NCI-H510A (cell line): ENCODE measurements at places on chromosomes 5 and 9.

- DNase-seq: no peak
Observed at GRCh38 chr5:151755383-151755782, 3.0 kb downstream of the ATOX1 start.

GRCh38 chr5:108379722-108380530, 2.0 kb downstream of the FBXL17 start:
- no peak for DNase-seq

GRCh38 chr5:33282696-33283095, 158.1 kb upstream of the TARS1 start:
- no peak for DNase-seq

DNA sequence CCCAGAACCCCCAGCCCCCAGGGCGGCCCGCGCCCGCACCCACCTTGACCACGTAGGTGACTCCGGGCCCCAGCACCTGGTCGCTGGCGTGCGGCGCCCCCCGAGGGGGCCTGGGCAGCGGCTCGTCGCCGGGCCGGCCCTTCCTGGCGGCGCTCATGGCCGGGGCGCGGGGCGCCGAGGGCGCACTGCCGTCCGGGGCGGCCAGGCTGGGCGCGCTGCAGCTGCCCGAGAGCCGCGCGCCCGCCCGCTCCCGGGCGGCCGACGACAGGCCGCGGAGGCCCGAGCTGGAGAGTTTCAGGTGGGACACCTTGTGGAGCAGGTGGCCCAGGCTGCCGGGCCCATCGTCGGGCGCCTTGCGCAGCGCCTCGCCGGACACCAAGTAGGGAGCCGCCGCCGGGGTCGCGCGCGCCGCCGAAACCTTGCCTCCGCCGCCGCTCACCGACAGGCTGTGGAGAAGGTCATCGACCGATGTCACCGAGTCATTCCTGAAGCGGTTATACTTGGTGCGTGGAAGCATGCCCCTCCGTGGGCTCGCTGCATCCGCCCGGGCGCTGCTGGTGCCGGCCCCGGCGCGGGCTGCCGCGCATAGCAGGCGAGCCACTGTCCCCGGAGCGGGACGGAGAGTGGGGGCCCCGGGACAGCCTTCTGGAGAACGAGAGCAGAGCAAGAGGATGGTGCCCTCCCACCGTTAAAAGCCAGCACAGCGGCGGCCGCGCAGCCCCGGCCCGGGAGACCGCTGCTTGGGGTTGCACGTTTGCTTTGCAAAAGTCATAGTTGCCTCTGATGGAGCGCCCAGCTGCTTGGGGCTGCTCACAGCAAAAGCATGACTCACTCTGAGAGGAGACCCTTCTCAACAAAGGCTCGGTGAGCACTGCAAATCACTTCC, at the start of gene SHC3:
TSS of gene SHC3 (minus strand) at position 875 of the 886 bp plus-strand sequence. CDS start at position 517, 358 bp downstream.
- no peak for DNase-seq

GRCh38 chr9:109813303-109813702, 33.3 kb downstream of the PALM2AKAP2 start:
- DNase-seq: no peak

DNA sequence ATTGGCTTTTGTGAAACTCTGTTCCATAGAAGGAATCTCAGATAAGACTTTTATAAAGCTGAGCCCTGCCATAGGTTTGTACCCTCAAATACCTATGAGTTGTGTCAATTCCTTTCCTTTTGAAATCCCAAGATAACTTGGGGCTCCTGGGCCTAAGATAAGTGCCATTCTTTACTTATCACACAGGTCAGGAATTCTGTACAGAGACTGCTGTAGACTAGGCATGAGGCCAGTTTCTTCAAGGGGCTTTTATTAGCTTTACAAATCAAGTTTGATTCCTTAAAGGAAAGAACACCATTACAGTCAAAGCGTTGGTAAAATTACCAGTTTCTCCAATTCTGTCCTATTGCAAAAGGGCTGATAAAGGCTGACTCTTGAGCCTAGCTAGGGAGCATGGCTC, 39.2 kb downstream of the SHC3 start:
- no peak for DNase-seq

DNA sequence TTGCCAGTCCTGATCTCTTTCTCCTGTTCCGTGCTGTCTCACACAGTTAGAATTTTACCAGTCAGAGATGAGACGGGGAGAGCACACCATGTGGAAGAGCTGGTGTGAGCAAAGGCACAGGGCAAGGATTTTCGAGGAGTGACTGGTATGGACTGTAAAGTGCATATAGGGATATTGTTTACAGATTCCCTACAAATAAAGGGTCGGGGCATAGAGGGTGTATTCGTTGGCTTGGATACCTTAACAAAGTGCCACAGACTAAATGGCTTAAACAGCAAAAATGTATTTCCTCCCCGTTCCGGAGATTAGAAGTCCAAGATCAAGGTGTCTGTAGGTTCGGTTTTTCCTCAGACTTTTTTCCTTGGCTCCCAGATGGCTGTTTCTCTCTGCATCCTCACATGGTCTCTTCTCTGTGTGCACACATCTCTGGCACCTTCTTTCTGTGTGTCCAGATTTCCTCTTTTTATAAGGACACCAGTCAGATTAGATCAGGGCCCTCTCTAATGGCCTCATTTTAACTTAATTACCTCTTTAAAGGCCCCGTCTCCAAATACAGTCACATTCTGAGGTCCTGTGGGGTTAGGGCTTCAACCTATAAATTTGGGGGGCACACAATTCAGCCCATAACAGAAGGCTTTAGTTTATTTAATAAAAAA, 23.4 kb downstream of the CYFIP2 start:
- no peak for DNase-seq

- DNase-seq: no peak
Observed at GRCh38 chr5:51960617-51961121, 577.4 kb downstream of the ISL1 start.

DNA sequence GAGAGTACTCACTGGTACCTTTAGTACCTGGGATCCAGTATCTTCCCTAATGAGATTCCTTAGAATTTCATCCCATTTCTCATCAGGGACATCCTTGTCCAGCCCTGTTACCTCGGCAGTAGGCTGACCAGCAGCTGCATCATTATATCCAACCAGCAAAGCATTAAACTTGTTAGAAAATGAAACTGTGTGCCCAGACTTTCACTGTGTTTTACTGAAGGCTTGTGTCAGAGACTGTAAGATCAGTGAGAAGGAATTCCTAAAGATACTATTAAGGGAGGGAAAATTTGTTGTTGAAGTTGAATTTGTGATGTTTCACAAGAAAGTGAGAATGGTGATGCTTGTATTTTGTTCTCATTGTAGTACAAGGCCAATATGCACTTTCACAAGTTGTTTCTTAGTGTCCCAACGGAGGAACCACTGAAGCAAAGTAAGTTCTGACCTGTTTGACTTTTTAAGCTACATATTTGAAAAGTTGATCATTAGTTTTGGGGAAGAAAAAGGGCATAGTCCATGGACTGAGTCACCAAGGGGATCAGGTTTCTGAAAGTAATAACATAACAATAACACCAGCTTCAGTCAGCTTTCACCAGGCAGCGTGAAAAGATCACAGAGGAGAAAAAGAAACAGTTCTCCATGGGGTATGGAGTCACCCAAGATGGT, 48.8 kb downstream of the GRAMD2B start:
- DNase-seq: no peak

DNA sequence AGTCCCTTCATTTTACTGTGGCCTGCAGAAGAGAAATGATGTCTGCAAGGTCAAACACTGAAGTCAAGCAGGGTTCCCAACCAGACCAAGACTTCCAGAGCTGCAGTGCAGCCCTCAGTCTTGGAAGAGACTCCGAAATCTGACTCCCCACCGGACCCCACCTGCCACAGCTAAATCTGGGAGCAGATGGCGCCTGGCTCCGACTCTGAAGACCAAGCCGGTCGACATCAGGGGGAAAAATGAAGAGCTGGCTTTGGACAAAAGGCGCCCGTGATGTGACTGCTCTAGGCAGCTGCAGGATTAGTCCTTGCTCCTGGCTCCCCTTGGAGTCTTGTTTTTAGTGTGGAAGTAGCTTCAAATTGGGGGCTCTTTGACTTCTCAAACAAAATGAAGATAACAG, 72.4 kb upstream of the ZNF622 start:
- DNase-seq: no peak

DNA sequence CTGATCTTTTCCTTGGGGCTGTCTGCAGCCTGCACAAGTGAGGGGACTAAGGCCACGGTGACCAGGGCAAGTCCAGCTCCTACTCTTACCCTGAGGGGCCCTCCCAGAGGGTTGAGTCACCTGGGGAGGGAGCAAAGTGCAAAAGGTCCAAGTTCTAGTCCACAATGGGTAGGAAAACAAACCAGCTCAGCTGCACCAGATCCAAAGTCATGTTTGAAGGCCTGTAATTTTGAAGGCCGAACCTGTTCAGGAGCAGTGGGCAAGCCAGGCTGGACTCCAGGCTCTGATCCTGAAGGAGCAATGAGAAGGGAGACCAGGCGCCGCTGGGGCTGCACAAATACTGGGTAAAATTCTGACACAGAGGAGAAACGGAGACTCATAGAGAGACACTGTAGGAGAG, 15.8 kb upstream of the TCF7 start:
- DNase-seq: no peak

- no peak for DNase-seq
Observed at GRCh38 chr5:135236228-135236907, 162.7 kb downstream of the MACROH2A1 start.

- DNase-seq: no peak
Observed at GRCh38 chr5:82858151-82859025, 218.8 kb downstream of the TMEM167A start.

- no peak for DNase-seq
Observed at GRCh38 chr9:93634311-93635185, 58.2 kb downstream of the PHF2 start.

DNA sequence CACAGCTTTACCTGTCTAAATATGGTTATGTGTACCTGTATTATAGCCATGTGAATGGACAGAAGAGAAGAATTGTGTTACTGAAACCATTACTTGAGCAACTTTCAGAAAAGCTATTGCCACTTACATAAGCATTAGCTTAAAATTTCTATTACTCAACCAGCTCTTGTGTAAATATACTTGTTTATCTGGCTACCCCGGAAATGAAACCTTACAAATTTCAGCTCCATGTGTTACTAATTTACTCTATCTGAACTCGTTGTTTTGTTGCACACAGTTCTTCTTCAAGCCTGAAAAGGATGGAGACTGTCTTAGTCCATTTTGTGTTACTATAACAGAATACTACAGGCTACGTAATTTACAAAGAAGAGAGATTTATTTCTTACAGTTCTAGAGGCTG, 22.5 kb upstream of the ADAMTSL1 start:
- DNase-seq: no peak

DNA sequence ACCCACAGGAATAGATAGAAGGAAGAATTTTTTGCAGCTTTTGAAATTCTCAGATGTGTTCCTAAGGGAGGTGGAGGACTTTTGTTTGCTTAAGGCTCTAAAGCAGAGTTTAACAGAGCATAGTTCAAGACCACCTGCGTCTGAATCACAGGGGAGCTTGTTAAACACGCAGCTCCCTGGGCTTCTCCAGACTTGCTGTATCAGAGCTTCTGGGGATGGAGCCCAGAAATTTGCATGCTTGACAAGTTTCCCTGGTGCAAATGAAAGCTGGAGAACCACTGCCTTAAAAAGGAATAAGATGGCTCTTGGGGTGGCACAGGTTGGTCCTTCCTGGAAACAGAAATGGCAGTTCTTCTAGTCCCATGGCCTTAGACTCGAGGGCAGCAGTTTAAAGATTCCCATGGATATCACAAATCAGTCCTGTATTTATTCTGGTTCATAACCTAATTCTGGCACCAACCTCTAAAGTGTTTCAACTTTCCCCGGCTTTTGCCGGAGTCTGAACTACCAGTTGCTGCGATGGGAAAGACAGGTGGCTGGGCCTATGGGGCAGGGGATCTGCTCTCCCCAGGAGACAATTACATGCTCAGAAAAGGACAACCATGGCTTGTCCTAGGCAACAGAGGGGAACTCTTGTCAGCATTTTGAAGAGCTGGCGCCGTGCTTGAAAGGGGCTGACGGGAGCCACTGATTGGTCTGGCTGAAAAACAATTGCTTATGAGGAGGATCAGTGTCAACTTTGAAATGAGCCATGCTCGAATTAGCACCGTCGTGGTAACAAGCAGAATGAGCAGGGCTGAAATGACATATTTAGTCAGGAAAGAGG, 599.6 kb downstream of the CCDC171 start:
- no peak for DNase-seq

DNA sequence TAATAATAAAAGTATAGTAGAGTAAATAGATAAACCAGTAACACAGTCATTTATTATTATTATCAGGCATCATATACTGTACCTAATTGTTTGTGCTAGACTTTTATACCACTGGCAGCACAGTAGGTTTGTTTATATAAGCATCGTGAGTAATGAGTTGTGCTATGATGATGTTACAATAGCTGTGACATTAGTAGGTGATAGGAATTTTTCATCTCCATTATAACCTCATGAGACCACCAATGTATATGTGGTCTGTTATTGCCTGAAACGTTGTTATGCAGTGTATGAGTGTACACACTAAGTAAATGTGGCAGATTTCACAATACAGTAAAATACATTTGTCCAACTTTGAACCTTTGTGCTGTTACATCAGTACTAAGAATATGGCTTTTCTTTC, 72.7 kb upstream of the SPATA31D4 start:
- DNase-seq: no peak

- DNase-seq: no peak
Observed at GRCh38 chr9:129084087-129084486, 3.2 kb downstream of the DOLPP1 start.

DNA sequence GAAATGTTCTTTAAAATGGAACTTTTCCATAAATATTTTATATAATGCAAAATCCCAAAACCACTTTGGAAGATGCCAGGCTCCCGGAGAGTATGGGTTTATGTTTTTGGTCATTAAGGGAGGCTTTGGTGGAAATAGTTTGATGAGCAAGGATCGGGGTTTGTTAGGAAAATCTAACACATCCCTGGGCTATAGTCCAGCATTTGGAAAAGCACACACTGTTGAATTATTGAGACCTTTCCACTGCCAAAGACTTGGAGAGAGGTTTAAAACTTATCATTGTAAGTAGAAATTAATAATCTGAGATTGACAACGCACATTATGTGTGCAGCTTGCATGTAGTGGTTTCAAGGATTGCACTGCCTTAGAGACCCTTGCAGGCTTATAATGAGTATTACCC, 156.3 kb downstream of the PARP8 start:
- DNase-seq: no peak

GRCh38 chr5:118450554-118451332, 537.6 kb downstream of the DTWD2 start:
- no peak for DNase-seq

DNA sequence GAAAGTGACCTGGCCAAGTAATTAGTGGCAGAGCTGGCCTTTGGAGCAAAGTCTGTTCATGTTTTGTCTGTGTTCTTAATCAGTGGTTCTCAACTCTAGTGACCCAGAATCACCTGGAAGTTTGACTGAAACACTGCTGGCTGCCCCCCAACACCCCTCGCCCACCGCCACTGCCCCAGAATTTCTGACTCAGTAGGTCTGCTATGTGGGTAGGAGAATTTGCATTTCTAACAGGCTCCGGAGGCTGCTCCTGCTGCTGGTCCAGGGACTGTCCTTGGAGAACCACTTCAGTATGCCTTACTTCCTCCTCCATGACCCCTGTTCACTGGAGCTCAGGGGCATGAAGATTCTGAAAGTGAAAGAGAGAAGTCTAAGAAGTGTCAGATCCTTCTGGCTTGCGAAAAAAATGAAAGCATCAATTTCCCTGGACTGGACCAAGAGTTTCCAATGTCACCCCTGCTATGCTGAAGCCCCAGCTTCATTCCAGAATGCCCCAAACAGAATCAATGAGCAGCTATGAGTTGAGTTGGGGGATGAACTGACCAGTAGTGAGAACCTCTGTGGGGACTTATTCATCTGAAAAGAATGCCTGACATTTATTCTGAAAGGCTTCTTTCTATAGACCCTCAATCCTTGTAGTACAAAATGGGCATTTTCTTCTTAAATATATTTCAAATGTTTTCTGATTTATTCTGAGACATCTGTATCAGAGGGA, 20.8 kb upstream of the COL15A1 start:
- DNase-seq: no peak

GRCh38 chr5:169011009-169011408, 289.9 kb downstream of the SLIT3 start:
- no peak for DNase-seq
